ENCODE measurements at places on chromosomes 6 and 20.

DNA sequence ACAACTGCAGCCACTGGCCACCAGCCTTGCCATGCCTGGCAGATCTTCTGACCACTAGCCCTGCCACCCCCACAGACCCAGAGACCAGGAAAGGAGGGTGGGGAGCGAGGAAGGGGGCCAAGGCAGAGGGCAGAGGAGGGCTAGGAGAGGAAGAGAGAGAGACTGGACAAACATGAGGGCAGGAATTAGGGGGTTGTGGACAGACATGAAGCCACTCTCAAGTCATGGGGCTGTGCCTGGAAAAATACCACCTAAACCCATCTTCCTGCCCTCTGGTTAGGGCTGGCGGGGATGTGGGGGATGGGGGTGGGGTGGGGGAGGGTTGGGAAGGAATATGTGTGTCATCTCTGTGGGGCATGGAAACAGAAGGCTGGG, 1.4 kb upstream of the SLC29A1 start:
- DNase-seq = no peak

DNA sequence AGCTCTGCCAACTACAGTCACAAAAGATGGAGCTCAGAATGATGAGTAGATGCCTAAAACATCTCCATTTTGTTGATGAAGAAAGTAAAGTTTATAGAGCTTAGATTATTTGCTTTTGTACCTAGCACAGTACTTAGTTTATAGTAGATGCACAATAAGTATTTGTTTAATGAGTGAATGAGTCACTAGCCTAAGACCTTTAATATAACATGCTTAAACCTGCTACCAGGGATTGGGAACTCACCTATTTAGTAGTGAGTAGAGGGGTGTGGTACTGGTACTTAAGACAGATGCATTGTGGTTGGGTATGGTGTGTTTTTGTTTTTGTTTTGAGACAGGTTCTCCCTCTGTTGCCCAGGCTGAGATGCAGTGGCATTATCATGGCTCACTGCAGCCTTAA, 35.8 kb downstream of the TRIM38 start:
- no peak for DNase-seq

DNA sequence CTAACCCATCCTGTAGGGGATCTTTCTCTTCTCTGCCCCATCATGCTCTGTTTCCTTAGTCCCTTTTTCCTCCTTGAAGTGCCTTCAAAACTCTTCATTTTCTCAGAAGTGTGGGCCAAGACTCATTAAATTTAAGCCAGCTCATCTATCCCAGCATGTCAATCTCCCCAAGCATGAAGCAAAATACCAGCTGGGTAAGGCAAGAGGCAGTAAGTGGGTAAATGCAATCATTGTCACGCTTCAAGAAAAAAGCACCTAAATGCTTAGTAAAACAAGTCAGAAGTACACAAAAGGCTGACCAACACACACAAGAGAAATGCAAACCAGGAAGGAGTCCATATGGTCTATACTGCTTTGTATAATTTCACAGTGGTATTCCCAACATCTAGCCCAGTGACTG, 61.5 kb downstream of the COL12A1 start:
- no peak for DNase-seq

DNA sequence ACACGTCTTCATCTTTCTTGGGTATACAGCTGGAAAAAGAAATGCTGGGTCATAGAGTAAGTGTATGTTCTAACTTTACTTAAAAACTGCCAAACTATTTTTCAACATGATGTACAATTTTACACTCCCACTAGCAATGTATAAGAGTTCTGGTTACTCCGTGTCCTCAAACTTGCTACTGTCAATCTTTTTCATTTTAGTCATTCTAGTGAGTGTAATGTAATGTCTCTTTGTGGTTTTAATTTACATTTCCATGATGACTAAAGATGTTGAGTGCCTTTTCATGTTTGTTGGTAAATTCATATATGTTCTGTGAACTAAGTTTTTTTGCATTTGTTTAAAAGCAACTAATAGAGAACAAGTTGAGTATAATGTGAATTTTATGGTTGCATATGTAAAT, 43.9 kb downstream of the ATG5 start:
- no peak for DNase-seq

GRCh38 chr6:42264162-42264851, 46.6 kb upstream of the MRPS10 start:
- DNase-seq = no peak

DNA sequence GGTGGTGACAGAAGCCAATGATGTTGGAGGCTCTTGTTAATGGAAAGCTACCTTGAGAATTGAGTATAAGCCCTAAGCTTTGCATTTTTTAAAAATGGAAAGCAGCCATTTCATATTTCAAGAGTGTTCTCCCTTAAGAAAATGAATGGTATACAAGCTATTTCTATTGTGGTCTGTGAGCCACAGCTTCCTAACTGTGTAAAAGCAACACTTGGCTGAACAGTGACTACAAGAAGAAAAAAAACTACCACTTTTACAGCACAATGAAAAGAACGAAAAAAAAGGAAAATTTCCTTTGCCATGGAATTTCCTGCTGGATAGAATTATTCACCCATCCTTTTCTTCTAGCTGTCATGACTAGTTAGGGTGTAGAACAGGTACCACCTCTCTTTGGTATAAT, 397.1 kb upstream of the BTBD3 start:
- no peak for DNase-seq

GRCh38 chr20:61192337-61192950, 59.6 kb upstream of the CDH4 start:
- DNase-seq = no peak

DNA sequence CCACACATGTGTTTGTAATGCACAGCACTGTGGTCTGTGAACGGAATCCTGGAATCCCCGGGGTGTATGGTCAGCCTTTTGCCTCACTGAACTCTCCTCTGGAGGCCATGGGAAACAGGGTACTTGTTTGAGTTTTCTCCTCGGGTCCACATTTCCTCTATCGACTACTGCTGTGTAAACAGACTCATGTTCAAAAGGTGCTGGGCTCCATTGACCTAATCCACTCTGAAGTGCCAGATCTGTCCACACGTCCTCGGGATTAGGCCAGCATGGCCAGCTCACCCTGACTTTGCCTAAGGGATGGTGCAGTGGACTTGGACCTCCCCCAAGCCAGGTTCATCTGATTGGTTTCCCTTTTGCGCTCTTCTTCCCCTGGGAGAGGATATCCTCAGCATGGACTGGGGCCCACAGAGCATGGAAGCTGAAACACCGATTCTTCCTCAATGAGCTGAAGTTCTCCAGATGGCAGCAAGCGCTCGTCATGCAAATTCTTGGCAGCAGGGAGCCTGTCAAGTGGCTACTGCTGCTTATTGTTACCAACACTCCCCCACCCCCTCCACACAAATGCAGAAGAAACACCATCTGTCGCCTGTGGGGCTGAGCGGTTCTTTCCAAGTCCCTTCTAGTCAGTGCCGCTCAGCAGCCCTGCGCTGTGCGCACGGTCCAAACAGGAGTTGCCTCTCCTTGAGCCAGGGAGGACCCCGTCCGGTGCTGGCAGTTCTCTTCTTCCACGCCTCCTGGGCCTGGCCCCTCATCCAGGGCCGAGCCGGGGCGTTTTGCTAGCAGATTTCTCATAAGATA, 292.6 kb upstream of the MARCKS start:
- DNase-seq = no peak

- DNase-seq = no peak
Observed at GRCh38 chr6:53906103-53906502, 111.3 kb downstream of the LRRC1 start.

GRCh38 chr6:94372229-94372628, 952.9 kb upstream of the EPHA7 start:
- DNase-seq = no peak

- no peak for DNase-seq
Observed at GRCh38 chr6:120938164-120938875, 396.0 kb downstream of the TBC1D32 start.

All from activated T-helper 1 cell treated with anti-CD3 and anti-CD28 coated beads, Interleukin-12 subunit alpha, Interleukin-12 subunit beta, Interleukin-2, Interleukin-4 antibody, amounts not matched to agents 30 ng/mL and 10 ng/mL and 1 ng/mL, durations not matched to agents 14 hours and 24 hours and 36 hours (primary cell).